CD4-positive, CD25-positive, alpha-beta regulatory T cell (primary cell): ENCODE measurements at places on chromosomes 2 and 18. TPM values are rescaled to one million over a fixed set of nuclear protein-coding genes. Genes with fewer than 3 reads are reported as not detected.

GRCh38 chr2:27802547-27802946 lies 31.0 kb downstream of the MRPL33 start:
- no peak overlapping the region for H3K27ac ChIP-seq
- no peaks in the 10 kb centered on the region for H3K4me1 ChIP-seq

DNA sequence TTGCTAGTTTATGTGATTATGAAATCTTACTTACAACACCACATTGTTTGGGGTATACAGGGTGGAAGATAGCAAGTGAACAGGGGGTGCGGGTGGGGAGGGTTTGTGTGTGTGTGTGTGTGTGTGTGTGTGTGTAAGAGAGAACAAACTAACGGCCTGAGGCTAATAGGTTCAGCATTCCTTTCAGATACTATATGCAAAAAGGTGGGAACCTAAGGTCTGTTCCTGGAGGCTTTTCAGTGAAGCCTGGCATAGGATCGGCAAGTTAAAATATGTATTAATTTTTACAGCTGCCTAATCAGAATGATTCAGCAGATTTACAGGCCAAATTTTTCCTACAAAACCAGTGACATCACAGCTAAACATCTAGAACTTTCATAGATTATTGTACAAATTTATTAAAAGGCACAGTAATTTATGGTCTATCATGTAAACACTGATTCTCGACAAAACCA lies 7.6 kb upstream of the SPDYA start:
- H3K36me3 ChIP-seq: peaks cover 43% of the 10 kb centered on the region
- no peaks in the 10 kb centered on the region for H3K27me3 ChIP-seq
- no peak overlapping the region for H3K4me3 ChIP-seq
- H3K27ac ChIP-seq: no peak overlapping the region
- no peak for DNase-seq

SRD5A2 gene
- not detected for polyA plus RNA-seq

- no peak for DNase-seq
- H3K27ac ChIP-seq: no peak overlapping the region
- peaks cover 8% of the 10 kb centered on the region for H3K27me3 ChIP-seq
These were observed 45.9 kb upstream of the ARL4C start for GRCh38 chr2:234542742-234543141.

DNA sequence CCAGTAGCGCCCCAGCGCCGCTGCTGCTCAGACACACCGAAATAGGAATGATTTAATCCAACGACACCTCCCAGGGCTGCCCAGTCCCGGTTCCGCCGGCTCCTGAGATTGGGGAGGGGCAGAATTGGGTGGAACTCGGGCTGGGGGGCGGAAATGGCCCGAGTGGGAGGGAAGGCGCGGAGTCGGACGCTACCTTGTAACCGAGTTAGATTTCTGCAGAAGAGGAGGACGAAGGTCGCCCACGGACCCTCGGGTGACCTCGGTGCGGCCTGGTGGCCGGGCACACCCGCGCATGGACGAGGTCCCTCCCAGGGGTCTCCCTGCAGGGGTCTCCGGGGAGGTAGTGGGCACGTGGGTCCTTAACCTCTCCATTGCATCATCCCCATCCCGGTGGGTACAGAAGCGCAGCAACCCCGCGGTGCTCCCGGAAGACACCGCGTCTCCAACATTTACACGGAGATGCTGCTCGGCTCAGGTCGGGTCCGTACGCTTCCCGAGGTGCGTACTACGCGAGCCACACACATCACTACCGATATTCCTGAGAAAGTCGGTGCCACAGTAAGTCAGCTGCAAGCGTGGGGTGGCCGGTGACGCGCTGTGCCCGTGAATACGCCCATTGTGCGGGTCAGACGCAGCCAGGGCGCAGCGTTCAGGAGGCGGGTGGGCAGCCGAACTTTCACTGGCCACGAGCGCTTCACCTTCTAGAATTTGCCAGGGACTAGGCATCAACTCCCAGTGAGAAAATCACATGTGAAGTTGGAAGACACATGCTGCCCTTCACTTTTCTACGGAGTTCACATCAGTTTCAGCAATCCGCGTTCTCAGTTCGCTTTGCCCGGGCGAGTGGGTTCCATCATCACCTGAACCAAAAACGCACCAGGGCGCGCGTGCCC lies 3.0 kb downstream of the ZNF516 start:
- peak; percentile 13 for DNase-seq
- H3K27me3 ChIP-seq: peaks cover 42% of the 10 kb centered on the region
- H3K27ac ChIP-seq: no peak overlapping the region
- H3K36me3 ChIP-seq: no peaks in the 10 kb centered on the region

DNA sequence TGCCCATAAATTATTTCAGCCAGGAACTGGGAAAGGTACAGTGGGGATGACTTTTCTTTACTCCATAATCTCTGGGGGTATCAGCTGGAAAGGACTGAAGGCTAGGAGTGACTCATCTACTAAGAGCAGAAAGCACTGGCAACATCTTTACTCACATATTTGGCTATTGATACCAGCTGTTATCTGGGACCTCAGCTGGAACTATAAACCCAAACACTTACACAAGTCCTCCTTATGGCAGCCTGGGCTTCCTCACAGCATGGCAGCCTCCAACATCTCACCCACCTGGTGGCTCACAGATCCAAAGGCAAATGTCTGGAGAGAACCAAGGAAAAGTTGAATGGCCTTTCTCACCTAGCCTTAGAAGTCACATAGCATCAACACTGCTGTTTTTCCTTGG lies 379.0 kb upstream of the RND3 start:
- no peak overlapping the region for H3K27ac ChIP-seq
- no peaks in the 10 kb centered on the region for H3K4me1 ChIP-seq
- H3K36me3 ChIP-seq: no peaks in the 10 kb centered on the region

DNA sequence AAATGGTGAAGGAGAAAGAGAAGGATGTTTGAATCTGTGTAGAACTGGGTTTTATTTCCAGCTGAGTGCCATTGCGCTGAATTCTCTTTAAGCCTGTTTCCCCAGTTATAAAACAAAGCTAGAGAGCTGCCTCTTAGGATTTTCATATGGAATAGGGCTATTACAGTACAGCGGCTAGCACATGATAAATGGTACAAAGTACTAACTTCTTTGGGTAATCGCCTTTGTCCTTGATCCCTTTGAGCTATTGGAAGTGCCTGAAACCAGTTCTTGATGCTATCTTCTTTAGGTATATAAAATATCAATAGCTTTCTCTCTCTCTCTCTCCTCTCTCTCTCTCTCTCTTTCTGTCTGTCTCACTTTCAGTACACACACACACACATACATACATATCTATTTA lies 71.3 kb downstream of the SOX11 start:
- H3K4me3 ChIP-seq: no peak overlapping the region
- H3K27me3 ChIP-seq: no peaks in the 10 kb centered on the region
- no peaks in the 10 kb centered on the region for H3K4me1 ChIP-seq

DNA sequence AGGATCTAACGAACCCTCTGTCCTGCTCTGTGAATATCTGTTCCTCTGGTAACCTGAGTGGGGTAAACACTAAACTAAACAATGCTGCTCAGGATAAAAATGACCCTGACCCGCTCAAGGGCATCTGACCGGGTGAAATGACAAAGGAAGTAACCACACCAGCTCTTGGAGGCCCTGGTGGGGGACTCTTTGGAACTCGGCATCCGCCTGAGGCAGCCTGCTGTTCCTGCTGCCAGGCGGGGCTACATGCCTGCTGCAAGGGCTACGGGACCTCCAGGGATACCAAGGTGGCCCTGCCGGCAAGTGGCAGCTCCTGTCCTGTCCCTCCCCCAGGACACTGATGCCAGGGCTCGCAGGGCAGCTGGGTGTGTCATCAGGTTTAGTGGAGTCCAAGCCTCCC lies 273.3 kb downstream of the HDAC4 start:
- H3K4me3 ChIP-seq: no peak overlapping the region
- H3K27ac ChIP-seq: no peak overlapping the region
- H3K27me3 ChIP-seq: no peaks in the 10 kb centered on the region
- no peak for DNase-seq

DNA sequence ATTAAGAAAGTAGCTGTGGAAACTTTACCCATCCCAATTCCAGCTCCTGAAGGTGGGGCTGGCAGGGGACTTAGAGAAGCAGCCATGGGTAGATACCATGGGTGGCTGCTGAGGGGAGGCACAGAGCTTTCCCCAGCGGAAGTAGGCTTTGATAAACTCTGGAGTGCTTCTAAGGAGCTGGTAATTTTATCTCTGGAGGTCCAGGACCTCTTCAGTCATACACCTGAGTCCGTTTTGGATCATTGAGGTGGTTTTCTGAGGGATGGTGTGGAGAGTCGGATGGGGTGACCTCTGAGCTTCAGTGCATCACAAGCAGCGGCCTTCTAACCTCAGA lies 36.7 kb upstream of the BMP10 start:
- H3K4me3 ChIP-seq: peak overlapping the region; percentile 61
- H3K27ac ChIP-seq: peak overlapping the region; percentile 88
- H3K36me3 ChIP-seq: no peaks in the 10 kb centered on the region
- DNase-seq: no peak
- H3K4me1 ChIP-seq: peaks cover 49% of the 10 kb centered on the region

GKN1 gene
- polyA plus RNA-seq: not detected

FAM228A gene
- polyA plus RNA-seq: not detected

DNA sequence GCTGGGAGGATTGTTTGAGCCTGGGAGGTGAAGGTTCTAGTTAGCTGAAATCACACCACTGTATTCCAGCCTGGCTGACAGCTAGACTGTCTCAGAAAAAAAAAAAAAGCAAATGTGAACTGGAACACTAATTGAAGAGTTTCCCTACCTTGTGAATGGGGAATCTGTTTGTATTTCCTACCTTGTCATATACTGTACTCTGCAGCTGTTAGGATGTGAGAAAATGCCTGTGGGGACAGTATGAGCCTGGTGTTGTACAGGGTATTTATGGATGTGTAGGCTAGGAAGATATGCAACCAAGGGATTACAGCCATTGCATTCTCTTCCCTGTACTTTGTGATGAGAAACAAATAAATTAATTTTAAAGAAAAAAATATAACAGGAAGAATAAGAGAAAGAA lies 113.3 kb upstream of the FAM117B start:
- no peak overlapping the region for H3K4me3 ChIP-seq
- DNase-seq: no peak
- H3K27ac ChIP-seq: no peak overlapping the region
- H3K27me3 ChIP-seq: no peaks in the 10 kb centered on the region

DSG1 gene
- not detected for polyA plus RNA-seq

- no peak for DNase-seq
- no peak overlapping the region for H3K27ac ChIP-seq
- H3K4me3 ChIP-seq: no peak overlapping the region
- H3K4me1 ChIP-seq: peaks cover 26% of the 10 kb centered on the region
These were observed 122.6 kb upstream of the PPP1CB start for GRCh38 chr2:28628987-28629386.

GRCh38 chr2:27059141-27059820 lies 7.8 kb downstream of the AGBL5 start:
- no peaks in the 10 kb centered on the region for H3K27me3 ChIP-seq
- peaks cover 32% of the 10 kb centered on the region for H3K36me3 ChIP-seq
- DNase-seq: no peak
- H3K4me1 ChIP-seq: no peaks in the 10 kb centered on the region
- no peak overlapping the region for H3K27ac ChIP-seq
- H3K4me3 ChIP-seq: no peak overlapping the region

TMEM150A gene
- 8.4 TPM for polyA plus RNA-seq

SH2D6 gene
- not detected for polyA plus RNA-seq

TACR1 gene
- not detected for polyA plus RNA-seq

- no peaks in the 10 kb centered on the region for H3K36me3 ChIP-seq
- H3K27ac ChIP-seq: no peak overlapping the region
- H3K27me3 ChIP-seq: peaks cover 5% of the 10 kb centered on the region
- no peak for DNase-seq
These were observed 163.1 kb downstream of the GFPT1 start for GRCh38 chr2:69223759-69224511.

DNA sequence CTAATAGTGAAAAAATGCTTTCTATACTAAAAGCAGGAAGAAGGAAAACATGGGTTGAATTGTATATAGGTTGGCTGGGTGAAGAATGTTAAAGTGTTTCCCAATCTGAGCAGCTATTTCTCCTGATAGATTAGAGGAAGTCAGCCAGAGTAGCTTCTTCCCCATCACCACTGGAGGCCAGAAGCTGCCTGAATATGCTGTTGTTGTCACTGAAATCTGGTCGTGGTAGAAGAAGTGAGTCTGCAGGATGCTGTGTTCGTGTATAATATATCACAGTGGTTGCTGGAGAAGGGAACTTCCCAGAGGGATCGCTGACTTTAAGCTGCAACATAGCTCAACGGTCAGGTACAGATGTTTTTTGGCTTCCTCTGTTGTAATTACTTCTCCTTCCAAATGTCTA lies 247.5 kb upstream of the LRATD1 start:
- no peaks in the 10 kb centered on the region for H3K4me1 ChIP-seq
- H3K27ac ChIP-seq: no peak overlapping the region
- DNase-seq: no peak
- H3K36me3 ChIP-seq: no peaks in the 10 kb centered on the region

DNA sequence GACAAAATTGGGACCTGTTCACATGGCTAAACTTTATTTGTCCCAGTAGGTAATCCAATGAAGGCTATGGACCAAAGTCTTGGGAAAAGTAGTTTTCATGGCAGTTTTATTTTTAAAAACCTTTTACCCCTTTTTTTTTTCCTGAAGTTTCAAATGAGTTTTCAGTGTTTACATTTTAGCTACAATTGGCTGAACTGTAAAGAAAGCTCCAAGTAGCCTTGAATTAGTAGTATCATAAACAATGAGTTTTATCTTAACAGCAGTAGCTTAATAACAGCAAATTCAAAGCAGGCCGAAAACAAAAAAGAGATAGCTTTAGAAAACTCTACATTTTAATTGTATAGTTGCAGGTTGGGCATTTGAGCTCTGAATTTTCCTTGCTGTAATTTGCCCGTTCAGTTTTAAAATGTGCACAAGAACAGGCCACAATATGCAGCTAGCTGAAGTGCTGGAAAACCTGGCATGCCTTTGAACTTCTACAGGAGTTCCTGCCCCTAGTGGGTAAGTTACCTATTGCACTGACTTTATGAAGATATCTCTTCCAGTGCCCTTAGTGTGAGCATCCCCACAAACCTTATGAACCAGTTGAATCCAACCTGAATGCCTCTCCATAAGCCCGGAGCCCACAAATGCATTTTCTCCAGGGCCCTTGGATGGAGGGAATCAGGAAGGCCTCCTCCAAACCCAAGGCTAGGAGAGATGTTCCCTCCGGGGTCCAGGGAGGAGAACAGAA lies 106.7 kb downstream of the XRCC5 start:
- peaks cover 18% of the 10 kb centered on the region for H3K36me3 ChIP-seq
- peaks cover 4% of the 10 kb centered on the region for H3K4me1 ChIP-seq
- peak; percentile 28 for DNase-seq
- no peak overlapping the region for H3K4me3 ChIP-seq
- H3K27me3 ChIP-seq: no peaks in the 10 kb centered on the region

DNA sequence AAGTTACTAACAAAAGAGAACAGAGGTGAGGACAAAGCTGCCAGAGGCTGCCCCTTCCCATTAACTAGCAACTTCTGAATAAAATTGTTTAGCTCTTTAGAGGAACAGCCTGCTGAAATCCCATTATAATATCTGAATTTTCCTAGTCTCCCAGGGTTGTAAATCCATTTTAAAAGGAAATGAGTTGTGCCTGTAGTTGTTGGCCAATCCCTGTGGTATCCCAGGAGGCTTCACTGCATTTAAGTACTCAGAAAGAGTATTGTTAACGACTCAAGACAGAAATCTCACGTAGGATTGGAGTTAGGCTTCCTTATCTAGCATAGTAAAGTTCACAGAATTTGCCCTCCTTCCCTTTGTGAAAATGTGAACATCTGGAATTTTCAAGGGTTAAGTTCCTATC lies 8.9 kb downstream of the LAPTM4A start:
- no peak overlapping the region for H3K4me3 ChIP-seq
- no peaks in the 10 kb centered on the region for H3K27me3 ChIP-seq
- no peak for DNase-seq
- H3K4me1 ChIP-seq: no peaks in the 10 kb centered on the region

- no peaks in the 10 kb centered on the region for H3K4me1 ChIP-seq
- DNase-seq: no peak
- H3K36me3 ChIP-seq: no peaks in the 10 kb centered on the region
- no peak overlapping the region for H3K4me3 ChIP-seq
- H3K27ac ChIP-seq: no peak overlapping the region
These were observed 7.4 kb downstream of the LCT start for GRCh38 chr2:135829378-135830135.

IRS1 gene
- 0.13 TPM for polyA plus RNA-seq
